Hematopoietic multipotent progenitor cell treated with erythropoietin and hydrocortisone succinate and interleukin-3 and kit ligand, for 4 days (in vitro differentiated cells): ENCODE measurements at places on chromosomes 6 and 20.

GRCh38 chr6:162751211-162751859 is 23.6 kb downstream of the PACRG start:
- no peak for DNase-seq

DNA sequence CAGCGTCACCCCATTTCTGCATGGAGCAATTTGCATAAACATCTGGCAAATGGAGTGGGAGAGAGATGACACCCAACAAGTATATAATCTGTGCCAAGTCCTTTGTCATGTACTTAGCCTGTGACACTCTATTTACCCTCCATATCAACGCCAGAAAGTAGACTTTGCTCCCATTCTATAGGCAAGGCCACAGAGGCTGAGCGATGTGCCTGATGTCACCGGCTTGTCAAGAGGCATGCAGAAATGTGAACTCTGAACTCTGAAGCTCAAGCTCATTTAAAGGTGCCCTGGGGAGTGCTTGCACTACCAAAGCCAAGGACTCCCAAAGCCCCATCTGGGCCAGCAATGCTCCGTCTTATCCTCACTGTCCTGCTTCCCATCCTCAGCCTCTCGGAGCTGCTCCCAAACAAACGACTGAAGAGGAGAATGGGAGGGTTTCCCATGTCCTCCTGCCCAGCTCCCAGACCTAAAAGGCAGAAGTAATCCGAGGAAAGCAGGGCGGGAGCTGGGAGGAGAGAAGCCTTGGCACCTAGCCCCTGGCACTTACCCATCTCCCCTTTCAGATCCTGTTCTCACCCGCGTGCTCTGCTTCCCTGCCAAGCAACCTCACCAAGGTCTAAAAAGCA is 9.2 kb downstream of the CPNE5 start:
- DNase-seq = no peak

- DNase-seq = peak; percentile 69
Observed at GRCh38 chr6:18034798-18035202, 47.4 kb upstream of the KIF13A start.

DNA sequence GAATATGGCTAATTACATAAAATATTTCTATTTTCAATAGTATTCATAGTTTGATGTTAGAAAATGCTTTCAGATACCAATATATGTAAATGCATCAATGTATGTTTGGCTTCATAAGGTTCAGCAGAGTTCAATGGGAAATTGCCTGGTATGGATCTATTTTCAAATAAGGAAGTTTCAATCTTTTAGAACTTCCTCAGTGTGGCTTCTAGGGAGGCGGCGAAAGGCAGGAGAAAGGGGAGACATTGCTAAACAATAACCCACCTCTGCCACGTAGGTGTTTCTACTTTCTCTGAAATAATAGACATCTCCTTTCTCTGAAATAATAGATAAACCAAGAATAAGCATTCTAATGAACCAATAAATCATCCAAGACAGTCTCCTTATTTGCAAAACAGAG is 237.7 kb upstream of the RAB32 start:
- no peak for DNase-seq

- peak; percentile 94 for DNase-seq
Observed at GRCh38 chr6:37459981-37460800, 27.2 kb downstream of the CMTR1 start.

DNA sequence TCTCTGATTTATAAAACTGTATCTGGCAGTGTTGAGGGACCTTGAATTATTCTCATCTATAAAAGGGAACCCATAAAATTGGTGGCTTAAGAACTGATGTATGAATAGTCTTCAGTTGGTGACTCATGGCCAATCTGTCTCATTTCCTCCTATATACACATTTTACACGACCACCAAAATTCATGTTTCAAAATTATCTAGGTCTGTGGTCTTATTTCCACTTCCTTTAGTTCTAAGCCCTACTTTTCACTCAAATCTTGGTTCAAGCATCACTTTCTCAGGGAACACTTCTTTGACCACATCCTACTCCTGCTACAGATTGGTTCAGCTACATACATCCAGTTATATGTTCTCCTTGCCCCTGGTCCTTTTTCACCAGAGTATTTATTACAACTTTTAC is 18.6 kb upstream of the ENPP1 start:
- peak; percentile 22 for DNase-seq
